ENCODE measurements at places on chromosomes 5 and 9.

GRCh38 chr5:6833406-6833805, 120.2 kb downstream of the TENT4A start:
- no peak for DNase-seq

DNA sequence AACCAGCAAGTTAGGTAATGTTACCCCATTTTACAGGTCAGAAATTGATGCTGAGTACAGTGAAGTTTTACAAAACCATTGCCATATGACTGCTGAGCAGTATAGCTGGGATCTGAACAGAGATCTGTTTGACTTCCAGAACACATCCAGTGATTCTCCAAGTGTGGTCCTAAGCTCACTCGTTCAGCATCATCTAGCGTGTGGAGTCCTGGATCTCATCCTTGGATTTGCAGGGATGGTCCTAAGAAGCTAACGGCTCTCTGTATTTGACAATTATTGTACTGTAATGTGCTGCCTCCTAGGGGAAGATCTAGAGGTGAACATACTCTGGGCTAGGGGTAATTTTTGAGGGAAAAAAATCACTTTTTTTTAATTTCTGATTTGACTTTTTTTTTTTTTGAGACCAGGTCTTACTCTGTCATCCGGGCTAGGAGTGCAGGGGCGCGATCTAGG, 1.4 kb downstream of the SLC26A2 start:
- DNase-seq, result no peak

GRCh38 chr9:37104183-37104889, 16.0 kb upstream of the ZCCHC7 start:
- no peak for DNase-seq

- no peak for DNase-seq
These were observed 664.9 kb upstream of the WWC1 start for GRCh38 chr5:167626341-167627123.

DNA sequence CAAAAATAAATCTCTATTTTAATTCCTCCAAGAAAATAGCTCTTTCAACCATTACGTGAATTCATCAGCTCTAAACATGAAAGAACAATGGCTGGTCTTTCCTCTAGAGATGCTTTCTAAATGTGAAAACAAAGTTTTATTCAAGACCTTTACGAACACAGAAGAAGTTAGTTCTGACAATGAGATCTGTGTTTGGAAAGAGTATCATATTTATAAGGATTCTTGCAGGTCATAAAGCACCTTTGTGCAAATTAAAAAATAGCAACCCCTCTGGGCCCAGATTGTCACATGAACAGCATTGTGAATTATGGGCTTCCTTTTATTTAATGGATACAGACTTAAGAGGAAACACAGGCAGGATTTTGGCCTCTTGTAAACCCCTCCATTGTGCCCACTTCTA, 17.7 kb upstream of the FTMT start:
- DNase-seq, result no peak

GRCh38 chr9:71636143-71636839, 132.0 kb downstream of the CEMIP2 start:
- DNase-seq, result no peak

GRCh38 chr5:14357851-14358250, 214.7 kb downstream of the TRIO start:
- DNase-seq, result no peak

- peak; percentile 28 for DNase-seq
These were observed 12.9 kb downstream of the RGS14 start for GRCh38 chr5:177370488-177371119.

DNA sequence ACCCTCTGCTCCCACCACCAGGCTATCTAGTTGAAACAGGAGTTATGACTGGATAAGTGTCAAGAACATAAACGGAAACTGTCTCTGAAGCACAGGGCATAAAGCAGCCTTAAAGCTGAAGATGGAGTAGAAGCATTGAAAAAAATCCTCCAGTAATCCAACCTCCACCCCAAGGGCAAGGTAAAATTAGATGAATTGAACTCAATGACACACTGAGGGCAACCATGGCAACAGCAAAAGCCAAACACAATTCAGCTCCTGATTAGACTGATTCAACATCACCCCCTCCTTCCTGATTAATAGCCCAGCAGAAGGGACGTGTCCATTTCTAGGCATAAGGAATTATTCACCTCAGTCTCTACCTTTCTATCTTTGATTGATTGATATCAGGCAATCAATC, 183.2 kb upstream of the MAP3K1 start:
- no peak for DNase-seq

GRCh38 chr9:113665756-113666155, 202.2 kb downstream of the RGS3 start:
- no peak for DNase-seq

- DNase-seq, result no peak
These were observed 38.3 kb downstream of the MOCS2 start for GRCh38 chr5:53071298-53071697.

DNA sequence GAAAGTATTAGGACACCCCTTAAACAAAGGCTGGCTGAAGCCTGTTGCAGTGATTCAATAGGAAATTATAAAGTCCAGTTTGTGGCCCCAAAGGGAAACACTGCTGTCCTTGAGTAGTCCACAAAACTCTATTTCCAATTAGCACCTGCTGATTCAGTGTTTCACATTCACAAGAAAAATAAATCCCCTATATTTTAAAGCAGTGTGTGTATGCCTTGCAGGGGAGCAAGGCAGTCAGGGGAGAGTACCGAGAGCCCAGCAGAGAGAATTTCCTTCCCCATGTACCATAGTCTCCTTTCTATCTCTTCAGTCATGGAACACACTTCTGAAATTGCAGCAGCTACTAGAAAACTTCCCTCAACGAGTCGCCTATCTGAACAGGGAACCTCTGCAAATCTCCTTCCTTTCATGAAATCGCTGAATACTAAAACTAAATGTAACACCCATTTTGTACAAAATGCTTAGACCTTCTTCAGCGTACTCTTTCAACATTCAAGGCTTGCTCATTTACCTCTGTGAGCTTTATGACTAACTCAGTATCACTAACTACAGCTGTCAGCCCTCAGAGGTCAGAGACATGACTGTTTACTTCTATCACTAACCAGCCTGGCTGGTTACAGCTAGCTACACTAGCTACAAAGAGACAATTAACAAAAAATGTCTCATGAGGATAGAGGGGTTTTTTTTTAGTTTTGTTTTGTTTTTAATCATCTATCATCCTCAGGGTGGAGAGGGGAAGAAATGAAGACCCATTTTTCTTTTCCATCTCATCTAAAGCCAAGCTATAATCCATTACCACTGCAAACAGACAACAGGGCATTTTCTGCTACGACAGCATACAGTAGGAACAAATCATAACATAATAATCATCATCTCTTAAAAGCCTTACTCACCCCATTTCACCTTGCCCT, 188.7 kb downstream of the EBF1 start:
- DNase-seq, result no peak

DNA sequence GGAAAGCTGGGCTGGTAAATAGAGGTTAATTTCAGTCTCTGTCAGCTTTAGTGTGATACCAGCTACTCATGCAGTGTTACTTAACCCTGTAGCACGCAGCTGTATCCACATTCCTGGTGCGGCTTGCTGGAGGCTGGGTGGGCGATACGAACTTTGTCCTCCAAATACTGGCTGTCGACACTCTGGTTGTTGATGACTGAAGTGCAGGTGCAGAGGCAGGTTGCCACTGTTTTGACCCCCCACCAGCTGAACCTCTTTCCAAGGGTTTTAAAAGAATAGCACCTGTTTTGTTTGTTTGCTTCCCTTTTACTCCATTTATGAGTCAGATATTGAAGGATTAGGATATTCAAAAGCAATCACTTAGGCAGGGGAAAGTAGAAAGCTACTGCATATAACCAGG, 4.4 kb upstream of the RABGAP1 start:
- no peak for DNase-seq

- DNase-seq, result no peak
These were observed 432.6 kb upstream of the SLC30A5 start for GRCh38 chr5:68661237-68661636.

- no peak for DNase-seq
These were observed 51.0 kb upstream of the IFNK start for GRCh38 chr9:27473111-27473529.

GRCh38 chr9:12876872-12877271, 102.1 kb downstream of the LURAP1L start:
- no peak for DNase-seq

All from stimulated activated CD8-positive, alpha-beta memory T cell treated with anti-CD3 and anti-CD28 coated beads, Interleukin-15, amount 100 ng/mL, for 1 hour (primary cell).